ENCODE measurements at places on chromosomes 7 and 10.

GRCh38 chr7:36245684-36246299 is 92.7 kb downstream of the EEPD1 start:
- DNase-seq, result no peak

- no peak for DNase-seq
Measured at GRCh38 chr10:124237282-124237961, 144.0 kb upstream of the CHST15 start.

- DNase-seq, result no peak
Measured at GRCh38 chr7:134587750-134588149, 38.8 kb downstream of the AKR1B15 start.

DNA sequence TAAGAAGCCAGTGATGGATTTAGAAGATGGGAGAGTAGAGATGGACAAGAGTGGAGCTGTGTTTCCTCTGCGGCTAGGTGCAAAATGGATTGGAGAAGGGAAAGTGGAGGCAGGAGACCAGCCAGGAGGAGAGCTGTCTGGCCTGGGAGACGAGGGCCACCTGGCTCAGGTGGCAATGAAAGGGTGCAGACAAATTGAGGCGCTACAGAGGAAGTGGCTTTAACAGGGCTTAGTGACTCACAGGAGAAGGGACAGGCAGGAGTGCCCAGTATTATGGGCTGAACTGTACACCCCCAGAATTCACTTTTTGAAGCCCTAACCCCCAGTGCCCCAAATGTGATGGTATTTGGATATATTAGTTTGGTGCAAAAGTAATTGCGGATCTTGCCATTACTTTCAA is 65.6 kb upstream of the DUSP5 start:
- no peak for DNase-seq

DNA sequence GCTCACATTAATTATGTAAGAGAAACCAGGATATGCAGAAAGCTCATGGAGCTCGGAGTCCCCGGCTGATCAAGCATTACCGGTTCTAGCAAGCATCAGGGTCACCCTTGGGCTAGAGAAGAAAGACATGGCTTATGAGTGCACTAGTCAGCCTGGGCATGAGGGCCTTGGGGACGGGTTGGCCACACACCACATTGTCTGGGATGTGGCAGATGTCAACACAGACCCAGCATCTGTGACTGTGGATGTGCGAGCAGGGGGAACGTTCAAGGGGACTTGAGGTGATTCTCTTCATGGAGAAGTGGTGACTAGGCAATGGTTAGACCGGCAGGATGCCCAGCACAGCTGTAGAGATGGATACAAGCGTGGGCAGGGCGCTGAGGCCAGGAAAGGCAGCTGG is 13.7 kb downstream of the ZMIZ2 start:
- no peak for DNase-seq

- no peak for DNase-seq
Measured at GRCh38 chr10:112352044-112352443, 21.9 kb upstream of the ACSL5 start.

DNA sequence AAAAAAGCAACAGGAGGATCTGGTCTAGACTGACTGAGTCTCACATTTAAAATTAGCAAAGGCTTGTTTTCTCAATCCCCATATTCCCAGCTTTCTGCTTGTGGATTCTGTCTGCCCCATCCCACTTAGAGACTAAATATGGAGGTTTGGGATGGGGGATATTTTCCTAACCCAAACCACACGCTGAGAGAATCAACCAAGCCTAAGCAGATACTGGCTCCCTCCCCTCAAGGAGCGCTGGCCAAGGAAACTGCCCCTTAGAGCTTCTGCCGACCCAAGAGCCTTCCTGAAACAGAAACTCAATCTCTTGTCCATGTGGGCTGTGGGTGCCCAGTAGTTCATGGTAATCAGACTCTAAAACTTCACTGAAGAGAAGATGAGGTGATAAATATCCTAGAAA is 3.9 kb downstream of the FFAR4 start:
- DNase-seq, result no peak

GRCh38 chr7:142805350-142806021 is 34.7 kb downstream of the PRSS2 start:
- no peak for DNase-seq

- DNase-seq, result no peak
Measured at GRCh38 chr10:79044036-79044632, 24.6 kb upstream of the ZMIZ1 start.

GRCh38 chr10:420154-421121 is 269.0 kb downstream of the DIP2C start:
- no peak for DNase-seq

DNA sequence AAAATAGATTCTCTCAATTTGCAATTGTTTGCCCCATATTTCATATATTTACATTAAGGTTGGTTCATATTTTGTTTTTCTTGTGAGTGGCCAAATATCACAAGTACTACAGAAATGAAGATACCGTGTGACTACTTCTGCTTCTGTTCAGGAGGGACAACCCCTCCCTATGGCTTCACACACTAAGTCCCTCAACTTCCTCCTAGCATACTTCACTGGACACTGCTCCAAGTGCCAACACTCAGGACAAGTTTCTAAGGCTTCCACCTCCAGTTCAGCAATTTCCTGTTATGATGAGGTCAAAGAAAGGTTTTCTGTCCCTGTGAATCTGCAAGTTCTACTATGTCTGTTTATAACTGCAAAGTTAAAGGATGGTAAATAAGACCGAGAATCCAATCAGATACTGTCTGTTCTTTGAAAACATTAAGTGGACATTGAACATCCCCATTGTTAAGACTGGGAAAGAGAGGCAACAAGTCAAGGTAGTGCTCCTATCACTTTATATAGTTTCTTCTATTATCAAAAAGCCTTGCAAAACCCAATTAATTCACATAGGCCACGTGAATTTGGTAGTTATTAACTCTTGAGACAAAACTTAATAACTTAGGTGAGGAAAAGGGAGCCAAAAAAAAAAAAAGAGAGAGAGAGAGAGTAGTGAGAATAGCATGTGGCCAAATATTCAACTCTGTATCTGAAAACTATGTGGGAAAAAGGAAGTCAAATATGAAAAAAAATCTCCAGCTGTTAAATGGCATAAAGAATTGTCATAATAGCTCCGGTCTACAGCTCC is 81.3 kb upstream of the DKK1 start:
- no peak for DNase-seq

- no peak for DNase-seq
Measured at GRCh38 chr10:49593998-49594397, 16.1 kb upstream of the SLC18A3 start.

- no peak for DNase-seq
Measured at GRCh38 chr7:139043823-139044812, 8.3 kb upstream of the ZC3HAV1L start.

GRCh38 chr7:152307902-152308301 is 127.9 kb downstream of the KMT2C start:
- DNase-seq, result no peak

DNA sequence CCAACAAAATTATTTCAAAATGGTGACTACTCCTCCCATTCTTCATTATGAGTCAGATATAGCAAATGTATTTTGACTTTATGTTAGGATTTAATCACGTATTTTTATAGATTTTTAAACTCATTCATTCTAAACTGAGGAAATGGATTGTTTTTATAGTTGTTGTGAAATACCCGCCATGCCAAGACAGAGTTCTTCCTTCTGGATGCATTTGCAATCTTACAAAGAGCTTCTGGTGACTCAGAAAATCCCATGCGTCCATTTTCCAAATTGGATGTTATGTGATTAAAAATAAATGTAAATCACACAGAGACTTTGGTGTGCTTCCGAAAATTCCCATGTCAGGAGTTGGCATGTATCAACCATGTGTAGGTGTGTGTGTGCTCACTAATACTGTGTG is 179.3 kb downstream of the TRIL start:
- DNase-seq, result no peak

DNA sequence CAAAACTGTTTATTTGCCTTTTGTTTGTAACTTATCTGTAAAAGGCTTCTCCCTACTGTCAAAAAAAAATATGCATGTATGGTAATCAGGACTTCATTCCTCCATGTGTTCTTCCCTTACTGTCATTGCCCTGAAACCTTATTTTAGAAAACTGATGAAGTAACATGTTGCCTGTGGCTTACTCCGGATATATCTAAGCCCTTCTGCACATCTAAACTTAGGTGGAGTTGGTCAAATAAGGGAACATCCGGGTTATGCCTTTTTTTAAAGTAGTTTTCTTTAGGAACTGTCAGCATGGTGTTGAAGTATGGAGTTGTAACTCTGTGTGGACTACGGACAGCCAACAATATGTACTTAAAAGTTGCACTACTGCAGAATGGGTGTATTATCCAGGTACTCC is 6.2 kb downstream of the SAR1A start:
- DNase-seq, result no peak

- no peak for DNase-seq
Measured at GRCh38 chr7:19110776-19111175, 6.7 kb downstream of the TWIST1 start.

All from hepatic stellate cell (primary cell).